Stimulated activated CD8-positive, alpha-beta memory T cell treated with anti-CD3 and anti-CD28 coated beads, Interleukin-12 subunit alpha, Interleukin-12 subunit beta, amount 100 ng/mL, for 4 hours (primary cell): ENCODE measurements at places on chromosomes 7 and 10.
A peak's percentile ranks its signal among the peaks of the same experiment; 100 is the strongest.

GRCh38 chr10:2791774-2792443 lies 275.4 kb upstream of the PFKP start:
- DNase-seq, result no peak

DNA sequence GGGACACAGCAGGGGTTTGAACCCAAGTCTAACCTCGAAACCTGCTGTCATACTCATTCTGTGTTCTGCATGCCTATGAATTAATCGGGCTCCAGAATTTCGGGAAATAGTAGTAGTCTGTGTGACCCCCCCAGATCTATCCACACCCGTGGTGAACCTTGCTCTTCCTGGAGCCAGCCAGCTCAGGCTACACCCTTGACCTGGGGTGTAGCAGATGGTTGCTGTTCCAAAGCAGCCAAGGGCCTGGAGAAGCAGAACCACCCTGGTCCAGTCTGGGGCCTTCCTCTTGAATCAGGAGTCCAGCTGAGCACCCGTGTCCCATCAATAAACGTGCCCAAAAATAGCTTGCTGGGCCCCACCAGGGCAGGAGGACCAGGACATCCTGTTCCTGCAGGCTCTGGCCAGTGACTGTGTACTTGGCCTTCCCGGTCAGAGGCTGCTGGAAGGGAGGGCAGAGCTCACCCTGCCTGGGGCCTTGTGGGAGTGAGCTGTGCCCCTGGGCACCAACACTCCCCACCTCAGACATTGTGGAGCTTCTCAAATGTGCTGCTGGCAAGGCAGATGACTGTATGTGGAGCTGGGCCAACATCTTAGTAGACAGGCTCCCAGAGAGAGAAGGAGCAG lies 101.2 kb upstream of the ZNF716 start:
- DNase-seq, result no peak

GRCh38 chr7:88355011-88355410 lies 48.3 kb upstream of the STEAP4 start:
- DNase-seq, result no peak

- DNase-seq, result no peak
These were observed 21.9 kb downstream of the SND1 start for GRCh38 chr7:127673902-127674301.

DNA sequence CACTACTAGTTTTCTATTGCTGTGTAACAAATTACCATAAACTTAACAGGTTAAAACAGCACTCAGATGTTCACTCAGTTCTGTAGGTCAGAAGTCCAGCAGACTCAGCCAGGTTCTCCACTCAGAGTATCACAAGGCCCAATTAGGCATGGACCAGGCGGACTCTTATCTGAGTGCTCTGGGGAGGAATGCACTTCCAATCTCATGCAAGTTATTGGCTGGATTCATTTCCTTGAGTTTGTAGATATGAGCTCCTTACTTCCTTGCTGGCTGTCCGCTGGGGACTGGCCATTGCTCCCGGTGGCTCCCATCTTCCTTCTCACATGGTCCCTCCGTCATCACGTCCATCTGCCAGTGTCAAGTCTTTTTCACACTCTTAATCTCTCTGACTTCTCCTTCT lies 137.0 kb upstream of the PRR15 start:
- DNase-seq, result no peak

DNA sequence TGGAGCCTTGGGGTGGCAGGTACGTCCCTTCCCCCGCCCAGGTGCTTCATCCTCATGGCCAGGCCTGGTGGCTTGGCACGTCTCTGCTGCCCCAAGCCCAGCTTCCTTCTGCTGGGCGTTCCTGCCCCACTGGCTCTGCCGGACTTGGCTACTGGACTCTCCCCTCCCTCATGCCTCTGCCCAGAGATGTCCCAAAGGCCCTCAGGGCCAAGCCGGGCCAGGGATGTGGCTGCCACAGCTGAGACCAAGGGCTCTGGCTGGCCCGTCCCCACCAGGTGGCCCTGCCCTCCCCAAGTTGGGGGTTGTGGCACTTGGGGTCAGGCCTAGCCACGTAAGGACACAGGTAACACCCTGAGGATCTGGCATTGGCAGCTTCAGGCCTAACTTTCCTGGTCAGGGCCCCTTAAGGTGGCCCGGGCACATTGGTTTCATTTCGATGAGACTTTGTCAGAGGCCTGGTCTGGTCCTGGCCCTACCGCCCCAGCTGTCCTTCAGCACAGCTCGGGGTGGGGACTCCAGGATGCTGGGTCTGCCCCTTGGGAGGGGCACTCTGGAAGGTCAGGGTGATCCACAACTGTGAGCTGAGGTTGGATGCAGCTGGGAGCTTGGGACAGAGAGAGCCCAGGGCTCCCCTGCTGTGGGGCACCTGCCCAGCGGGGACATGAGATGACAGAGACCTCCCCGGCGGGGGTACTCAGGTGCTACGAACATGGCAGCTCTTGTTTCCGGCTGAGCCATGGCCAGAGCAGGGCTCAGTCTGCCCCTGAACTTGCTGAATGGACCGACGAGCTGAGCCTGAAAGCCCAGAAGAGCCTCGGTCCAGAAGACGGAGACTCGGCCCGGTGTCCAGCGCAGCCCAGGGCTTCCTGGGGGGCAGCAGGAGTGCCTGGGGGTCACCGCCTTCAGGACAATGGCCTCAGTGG lies 2.9 kb downstream of the BHLHA15 start:
- DNase-seq, result no peak

- DNase-seq, result no peak
These were observed 50.6 kb upstream of the STEAP4 start for GRCh38 chr7:88357294-88357693.

DNA sequence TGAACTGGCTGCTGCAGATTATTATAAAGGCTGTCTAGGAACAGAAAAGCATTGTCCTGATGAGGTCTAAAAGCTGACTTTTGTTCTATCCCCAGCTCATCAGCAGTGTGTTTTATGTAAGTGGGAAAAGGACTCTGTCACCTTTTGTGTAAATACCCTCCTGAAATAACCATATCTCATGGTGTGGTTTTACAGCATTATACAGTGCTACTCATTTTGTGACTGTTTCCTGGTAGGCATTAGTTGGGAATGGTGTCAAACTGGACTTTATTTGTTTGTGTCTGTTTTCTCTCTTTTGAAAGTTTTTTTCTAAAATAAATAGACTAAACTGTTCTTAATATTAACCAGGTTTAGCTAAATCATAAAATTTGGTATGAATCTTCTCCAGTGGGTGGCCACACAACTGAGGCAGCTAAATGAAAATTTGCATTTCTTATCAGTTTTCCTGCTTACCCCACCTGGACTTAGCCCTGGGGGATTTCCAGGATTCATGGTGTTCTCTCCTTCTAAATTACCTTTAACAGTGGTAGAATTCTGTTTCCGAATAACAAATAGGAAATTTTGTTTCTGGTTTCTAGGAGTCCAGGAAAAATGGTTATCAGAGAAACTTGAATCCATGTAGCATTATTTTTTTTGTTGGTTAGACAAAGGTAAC lies 140.9 kb downstream of the LHFPL3 start:
- no peak for DNase-seq

GRCh38 chr10:132136097-132136521 lies 50.6 kb upstream of the DPYSL4 start:
- no peak for DNase-seq

GRCh38 chr7:102182016-102182415 lies 104.7 kb upstream of the SH2B2 start:
- no peak for DNase-seq

- DNase-seq, result peak; percentile 15
These were observed 197.2 kb downstream of the CRPPA start for GRCh38 chr7:16223963-16224707.

DNA sequence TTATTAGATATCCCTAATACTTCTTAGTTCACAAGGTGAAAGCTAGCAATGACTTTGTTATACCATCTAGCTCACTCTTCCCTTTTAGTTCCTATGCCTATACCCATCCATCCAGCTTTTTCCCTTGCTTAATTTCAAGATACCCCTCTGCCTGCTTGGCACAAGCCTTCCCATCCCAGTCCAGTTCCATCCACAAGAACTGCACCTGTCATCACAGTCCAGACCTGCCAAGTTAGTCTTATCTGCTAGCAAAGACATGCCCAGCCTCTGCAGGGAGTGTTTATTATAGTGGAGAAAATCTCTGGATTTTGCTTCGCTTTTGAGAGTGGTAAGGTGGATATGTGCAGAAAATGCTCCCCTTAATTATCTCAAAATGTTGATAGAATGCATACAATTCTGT lies 158.2 kb downstream of the ST7 start:
- DNase-seq, result no peak

DNA sequence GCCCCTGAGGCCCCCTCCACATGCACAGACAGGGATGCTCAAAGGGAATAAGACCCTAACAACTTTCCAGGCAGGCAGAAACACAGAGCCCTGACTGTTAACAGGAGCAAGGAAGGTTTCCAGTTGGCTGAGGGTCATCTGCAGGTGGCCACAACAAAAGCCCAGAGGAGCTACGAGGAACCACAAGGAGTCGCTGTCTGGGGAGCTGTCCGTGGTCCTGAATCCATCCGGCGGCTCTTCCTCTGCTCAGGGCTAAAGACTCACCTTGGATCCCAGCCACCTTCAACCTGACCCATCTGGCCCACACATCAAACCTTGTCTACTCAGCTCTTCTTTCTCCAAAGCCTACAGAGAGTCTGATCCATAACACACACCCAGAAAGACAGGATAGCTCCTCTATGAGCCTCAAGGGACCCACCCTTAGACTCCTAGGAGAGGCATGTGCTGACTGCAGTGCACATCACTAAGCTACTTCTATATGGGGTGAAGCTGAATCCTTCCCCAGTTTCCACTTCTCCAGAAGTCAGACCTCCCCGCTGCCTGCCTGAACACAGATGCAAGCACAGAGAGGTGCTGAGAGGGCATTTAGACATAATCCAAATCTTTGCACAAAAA lies 104.0 kb downstream of the SLIT1 start:
- no peak for DNase-seq

DNA sequence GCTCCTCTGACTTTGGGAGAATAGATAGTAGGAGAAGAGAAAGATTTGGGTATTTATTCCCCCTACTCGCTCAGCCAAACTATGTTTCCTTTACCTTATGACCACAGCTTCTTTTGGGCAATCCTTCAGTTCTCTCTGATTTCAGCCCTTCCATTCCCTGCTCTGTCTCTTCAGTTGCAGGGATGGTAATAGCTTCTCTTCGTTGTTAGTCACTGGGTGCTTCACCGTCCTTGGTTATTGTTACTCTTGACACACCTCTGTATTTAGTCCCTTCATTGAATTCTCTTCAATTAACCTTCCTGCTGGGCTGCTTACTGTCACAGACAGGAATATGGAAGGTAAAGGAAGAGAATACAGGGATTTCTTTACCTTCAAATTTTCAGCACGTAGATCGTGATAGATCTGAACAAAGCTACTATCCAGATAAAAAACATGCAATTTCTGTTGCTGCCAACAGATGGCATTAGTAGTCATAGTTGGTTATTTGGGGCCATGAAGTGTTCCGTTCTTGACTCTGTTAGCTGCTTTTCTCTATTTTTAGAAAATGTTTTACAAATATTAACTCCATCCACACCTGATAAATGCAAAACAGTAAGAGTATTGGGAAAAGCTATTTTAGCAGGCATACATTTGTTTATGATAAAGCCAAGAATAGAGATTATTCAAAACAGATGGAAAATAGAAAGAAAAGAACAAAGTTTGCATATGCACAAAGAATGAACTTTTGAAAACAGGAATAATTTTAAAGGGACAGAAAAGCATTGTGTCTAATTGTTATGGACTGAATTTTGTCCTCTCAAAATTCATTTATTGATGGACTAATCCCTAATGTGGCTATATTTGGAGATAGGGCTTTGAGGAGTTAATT lies 14.0 kb upstream of the PTTG1IP2 start:
- DNase-seq, result no peak

DNA sequence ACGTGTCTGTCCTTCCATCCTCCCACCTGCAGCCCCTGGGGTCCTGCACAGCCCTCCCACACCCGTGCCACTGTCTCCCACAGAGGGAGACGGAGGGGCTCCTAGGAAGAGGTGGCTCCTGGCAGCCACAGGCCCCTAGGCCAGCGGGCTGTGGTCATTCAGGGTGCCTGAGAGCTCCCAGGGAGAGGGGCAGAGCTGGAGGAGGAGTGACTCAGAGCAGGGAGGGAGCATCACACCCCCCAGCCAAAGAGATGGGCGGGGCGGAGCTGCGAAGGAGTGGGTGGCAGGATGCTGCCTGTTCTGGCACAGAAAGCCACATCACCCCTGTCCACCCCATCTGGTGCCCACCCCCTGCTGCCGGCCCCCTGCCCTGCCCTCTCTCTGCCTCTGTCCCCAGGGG lies 50.5 kb downstream of the STK32C start:
- peak; percentile 13 for DNase-seq

DNA sequence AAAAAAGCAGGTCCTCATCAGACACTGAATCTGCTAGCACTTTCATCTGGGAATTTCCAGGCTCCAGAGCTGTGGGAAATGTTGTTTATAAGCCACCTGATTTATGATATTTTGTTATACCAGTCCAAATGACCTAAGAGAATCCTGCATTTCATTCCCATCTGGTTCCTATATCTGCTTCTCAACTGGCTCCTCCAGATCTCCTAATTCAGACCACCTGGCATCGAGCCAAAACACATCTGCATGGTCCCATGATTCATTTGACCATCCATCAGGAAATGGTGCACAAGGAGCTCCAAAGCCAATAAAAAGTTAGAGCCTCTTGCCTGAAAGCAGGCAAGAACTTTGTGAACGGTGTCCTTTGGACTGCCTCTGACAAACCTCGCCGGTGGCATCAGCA lies 108.9 kb downstream of the IPMK start:
- DNase-seq, result no peak

GRCh38 chr10:27723436-27723835 lies 22.2 kb downstream of the MKX start:
- no peak for DNase-seq

- DNase-seq, result no peak
These were observed 44.1 kb upstream of the AKR1E2 start for GRCh38 chr10:4781955-4782354.
